Stimulated activated CD8-positive, alpha-beta memory T cell treated with anti-CD3 and anti-CD28 coated beads, Interleukin-2, amount 100 ng/mL, for 1 hour (primary cell): ENCODE measurements at places on chromosomes 4 and X.

- no peak for DNase-seq
These were observed 456.0 kb upstream of the SPANXN1 start for GRCh38 chrX:144791298-144791697.

GRCh38 chr4:17968721-17969120 is 52.8 kb downstream of the LCORL start:
- DNase-seq, result no peak

GRCh38 chr4:120749445-120750151 is 172.9 kb downstream of the PRDM5 start:
- no peak for DNase-seq

DNA sequence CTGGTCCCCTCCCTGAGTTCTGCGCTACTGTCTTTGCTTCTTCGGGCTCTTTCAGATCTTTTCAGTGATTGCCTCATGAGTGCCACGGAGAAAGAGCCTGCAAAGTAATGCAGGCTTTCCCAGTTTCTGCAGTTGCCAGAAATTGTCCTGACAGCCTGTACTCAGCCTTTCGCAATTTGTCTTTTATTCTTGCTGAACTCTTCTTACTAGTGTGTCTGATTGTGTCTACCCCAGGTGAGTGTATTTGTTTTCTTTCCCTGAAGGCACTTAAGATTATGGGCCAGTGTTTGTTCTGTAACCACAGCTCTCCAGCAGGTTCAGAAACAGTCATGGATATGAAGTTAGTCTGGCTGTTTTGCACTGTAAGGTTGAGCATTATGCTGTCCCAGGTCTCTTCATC is 47.1 kb downstream of the FAM193A start:
- no peak for DNase-seq

DNA sequence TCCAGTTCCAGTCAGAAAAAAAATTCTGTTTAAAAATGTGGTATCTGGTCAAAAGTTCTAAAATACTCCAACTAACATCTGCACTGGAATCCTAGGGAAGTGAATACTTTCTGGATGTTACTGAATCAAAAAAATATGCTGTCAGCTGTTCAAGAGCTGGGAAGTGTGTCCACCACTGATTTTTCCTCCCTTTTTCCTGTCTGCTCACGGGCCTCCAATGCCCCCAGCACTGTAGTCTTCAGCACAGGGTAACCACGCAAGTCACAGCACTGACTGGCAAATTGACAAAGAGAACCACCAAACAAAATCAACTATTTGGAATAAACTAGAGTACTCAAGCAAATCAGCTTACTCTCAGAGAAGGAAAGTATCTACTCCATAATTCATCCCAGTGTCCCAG is 9.9 kb downstream of the VEGFC start:
- no peak for DNase-seq

- no peak for DNase-seq
These were observed 521.6 kb downstream of the TRIML1 start for GRCh38 chr4:188660796-188661195.
